ENCODE measurements at places on chromosomes 13 and 19.

GRCh38 chr19:57566396-57567265, 7.0 kb upstream of the ZNF550 start:
- DNase-seq, result no peak
- H3K27me3 ChIP-seq, result no peaks in the 10 kb centered on the region
- H3K27ac ChIP-seq, result no peak overlapping the region
- H3K4me3 ChIP-seq, result no peak overlapping the region

- no peak overlapping the region for H3K4me3 ChIP-seq
- H3K36me3 ChIP-seq, result no peaks in the 10 kb centered on the region
- DNase-seq, result no peak
- no peak overlapping the region for H3K27ac ChIP-seq
Measured at GRCh38 chr13:83975655-83976165, 93.4 kb upstream of the SLITRK1 start.

DNA sequence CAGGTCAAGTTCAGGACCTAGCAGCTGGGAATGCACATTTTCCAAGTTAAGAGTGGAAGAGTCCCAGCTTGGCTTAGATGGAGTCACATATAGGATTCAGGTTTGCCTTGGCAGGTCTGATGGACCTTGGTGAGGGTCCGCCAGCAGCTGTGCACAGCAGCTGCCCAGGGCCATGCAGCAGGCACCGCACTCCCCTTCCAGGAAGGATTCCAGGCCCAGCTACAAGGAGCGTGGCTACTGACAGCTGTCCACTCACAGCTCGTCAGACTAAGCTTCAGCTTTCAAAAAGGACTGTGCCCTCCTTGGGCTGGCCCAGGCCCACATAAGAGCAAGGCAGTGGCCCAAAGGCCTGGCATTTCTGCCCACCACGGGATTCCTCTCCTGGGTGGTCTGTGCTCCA, 68.4 kb downstream of the ALOX5AP start:
- H3K36me3 ChIP-seq, result no peaks in the 10 kb centered on the region
- no peak overlapping the region for H3K27ac ChIP-seq
- no peak overlapping the region for H3K4me3 ChIP-seq
- H3K27me3 ChIP-seq, result no peaks in the 10 kb centered on the region
- peaks cover 26% of the 10 kb centered on the region for H3K4me1 ChIP-seq

GRCh38 chr13:20571676-20572075, 4.7 kb downstream of the IFT88 start:
- peaks cover 6% of the 10 kb centered on the region for H3K4me1 ChIP-seq
- no peaks in the 10 kb centered on the region for H3K27me3 ChIP-seq
- DNase-seq, result no peak
- H3K4me3 ChIP-seq, result no peak overlapping the region

- no peak overlapping the region for H3K4me3 ChIP-seq
- no peaks in the 10 kb centered on the region for H3K27me3 ChIP-seq
- peaks cover 5% of the 10 kb centered on the region for H3K4me1 ChIP-seq
- DNase-seq, result no peak
- no peak overlapping the region for H3K27ac ChIP-seq
Measured at GRCh38 chr13:102852556-102852955, 6.7 kb downstream of the ERCC5 start.

DNA sequence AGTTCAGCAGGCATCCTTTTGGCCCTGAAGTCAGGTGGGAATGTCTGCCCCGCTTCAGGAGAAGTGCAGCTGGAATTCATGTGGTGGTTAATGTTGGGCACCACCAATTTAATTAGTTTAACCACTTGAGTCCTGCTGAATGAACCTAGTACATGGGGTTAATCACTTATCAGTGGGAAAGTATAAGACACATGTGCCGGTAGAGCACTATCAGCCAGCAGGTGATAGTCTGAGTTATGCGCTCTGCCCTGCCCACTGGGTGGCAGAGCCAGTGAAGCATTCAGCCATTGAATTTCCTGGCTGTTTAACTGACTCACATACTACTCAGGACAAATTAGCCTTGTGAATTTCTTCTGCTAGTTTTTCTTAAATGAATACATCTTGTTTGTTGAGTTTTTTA, 789.7 kb upstream of the PRR20A start:
- no peak overlapping the region for H3K27ac ChIP-seq
- no peak overlapping the region for H3K4me3 ChIP-seq
- no peak for DNase-seq
- no peaks in the 10 kb centered on the region for H3K36me3 ChIP-seq

- H3K27ac ChIP-seq, result no peak within 1 kb of the TSS
- H3K36me3 ChIP-seq, result no peaks in the 10 kb centered on the region
- no peak for DNase-seq
- no peak within 1 kb of the TSS for H3K4me3 ChIP-seq
- H3K4me1 ChIP-seq, result no peaks in the 10 kb centered on the region
- H3K27me3 ChIP-seq, result no peaks in the 10 kb centered on the region
Measured at GRCh38 chr13:42781352-42781751, at the start of gene FAM216B. Gene FAM216B (plus strand): TSS chr13:42781584. CDS start chr13:42784068, 2,484 bp downstream.

Data from SJSA1 (cell line).